Activated T-helper 2 cell treated with anti-CD3 and anti-CD28 coated beads, Interferon-gamma antibody, Interleukin-2, Interleukin-4, amounts not matched to agents 10 μg/mL and 5 μg/mL and 100 μg/mL, durations not matched to agents 14 hours and 24 hours and 36 hours (primary cell): ENCODE measurements at places on chromosomes 16 and 17. TPM values are rescaled to one million over a fixed set of nuclear protein-coding genes. Genes with fewer than 3 reads are reported as not detected.

DNA sequence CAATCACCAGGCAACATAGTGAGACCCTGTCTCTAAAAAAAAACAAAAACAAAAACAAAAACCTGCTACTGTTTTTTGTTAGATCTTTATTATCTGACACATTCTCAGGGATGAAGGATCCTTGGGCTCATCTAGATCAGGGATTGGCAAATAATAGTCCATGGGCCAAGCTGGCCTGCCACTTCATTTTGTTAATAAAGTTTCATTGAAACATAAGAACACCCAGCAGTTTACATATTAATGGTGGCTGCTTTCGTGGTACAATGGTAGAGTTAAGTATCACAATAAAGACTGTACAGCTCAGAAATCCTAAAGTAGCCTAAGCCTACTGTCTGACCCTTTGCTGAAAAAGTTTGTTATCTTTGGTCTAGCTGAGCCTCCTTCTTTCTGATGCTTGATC, 32.9 kb upstream of the CLEC18A start:
- no peak for DNase-seq

DNA sequence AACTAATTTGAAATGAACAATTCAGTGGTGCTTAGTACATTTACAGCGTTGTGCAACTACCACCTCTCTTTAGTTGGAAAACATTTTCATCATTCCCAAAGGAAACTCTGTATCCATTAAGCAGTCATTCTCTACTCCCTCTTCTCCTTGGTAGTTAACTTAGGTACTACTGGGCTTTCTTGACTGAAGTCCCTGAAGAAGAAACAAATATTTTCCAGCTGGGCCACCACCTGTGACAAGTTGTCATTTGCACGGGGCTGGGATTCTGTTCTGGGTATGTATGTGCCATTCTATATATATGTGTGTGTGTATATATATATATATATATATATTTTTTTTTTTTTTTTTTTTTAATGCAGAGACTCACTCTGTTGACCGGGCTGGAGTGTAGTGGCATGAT, 15.4 kb upstream of the RMI2 start:
- DNase-seq: no peak

- DNase-seq: no peak
Measured at GRCh38 chr17:59754552-59754951, 47.1 kb downstream of the VMP1 start.

DNA sequence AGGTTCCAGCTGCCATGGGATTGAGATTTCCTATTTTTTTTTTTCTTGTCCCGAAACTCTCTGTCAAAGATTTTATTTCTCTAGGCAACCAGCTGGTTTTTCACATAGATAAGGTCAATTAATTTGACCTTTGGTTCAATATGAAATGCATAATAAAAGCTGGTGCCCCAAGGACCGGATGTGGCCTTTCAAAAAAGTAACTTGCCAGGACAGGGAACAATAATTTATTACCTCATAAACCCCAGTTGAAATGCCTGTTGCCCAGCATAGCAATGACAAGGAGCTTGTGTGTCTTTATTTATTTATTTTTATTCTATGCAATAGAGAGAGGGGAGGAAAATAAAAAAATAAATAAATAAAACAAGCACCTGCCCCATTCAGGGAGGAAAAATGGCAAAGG, 472.7 kb downstream of the KCNJ2 start:
- no peak for DNase-seq

GRCh38 chr17:81551458-81552243, 502 bp downstream of the FAAP100 start:
- DNase-seq: no peak

- peak; percentile 60 for DNase-seq
Measured at GRCh38 chr16:57802341-57803133, at the start of gene KIFC3. Gene KIFC3, minus strand, starts transcription at chr16:57802491. Its CDS starts 4,248 bp downstream, at chr16:57798243.

GRCh38 chr17:49201481-49201927, 8.9 kb downstream of the GNGT2 start:
- DNase-seq: no peak

DNA sequence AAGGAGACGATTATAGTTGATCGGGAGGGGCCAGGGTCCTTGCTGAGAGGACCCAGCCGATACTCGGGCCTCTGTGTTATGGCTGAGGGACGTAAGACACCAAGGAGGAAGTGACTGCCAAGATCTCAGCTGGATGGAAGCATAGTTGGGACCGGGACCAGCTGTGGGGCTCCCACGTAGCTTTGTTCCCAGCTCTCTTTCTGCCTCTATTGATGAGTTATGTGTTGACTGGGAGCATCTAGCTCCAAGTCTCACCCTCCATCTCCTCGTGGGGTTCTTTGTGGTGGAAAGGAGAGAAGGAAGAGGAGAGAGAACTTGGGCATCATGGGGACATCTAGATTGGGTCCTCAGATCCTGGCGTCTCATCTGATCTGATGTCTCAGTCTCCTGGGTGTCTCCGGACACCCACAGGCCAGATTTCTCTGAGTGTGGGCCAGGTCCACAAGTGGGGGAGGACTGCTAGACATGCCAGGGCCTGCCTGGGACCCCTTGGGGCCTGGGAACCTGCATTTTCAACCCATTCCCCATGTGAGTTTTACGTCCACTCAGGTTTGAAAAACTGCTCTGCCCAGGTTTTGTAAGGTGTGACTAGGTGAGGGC, 1.0 kb downstream of the MGRN1 start:
- no peak for DNase-seq

GRCh38 chr16:14088155-14088753, 17.1 kb downstream of the MRTFB start:
- DNase-seq: no peak

DNA sequence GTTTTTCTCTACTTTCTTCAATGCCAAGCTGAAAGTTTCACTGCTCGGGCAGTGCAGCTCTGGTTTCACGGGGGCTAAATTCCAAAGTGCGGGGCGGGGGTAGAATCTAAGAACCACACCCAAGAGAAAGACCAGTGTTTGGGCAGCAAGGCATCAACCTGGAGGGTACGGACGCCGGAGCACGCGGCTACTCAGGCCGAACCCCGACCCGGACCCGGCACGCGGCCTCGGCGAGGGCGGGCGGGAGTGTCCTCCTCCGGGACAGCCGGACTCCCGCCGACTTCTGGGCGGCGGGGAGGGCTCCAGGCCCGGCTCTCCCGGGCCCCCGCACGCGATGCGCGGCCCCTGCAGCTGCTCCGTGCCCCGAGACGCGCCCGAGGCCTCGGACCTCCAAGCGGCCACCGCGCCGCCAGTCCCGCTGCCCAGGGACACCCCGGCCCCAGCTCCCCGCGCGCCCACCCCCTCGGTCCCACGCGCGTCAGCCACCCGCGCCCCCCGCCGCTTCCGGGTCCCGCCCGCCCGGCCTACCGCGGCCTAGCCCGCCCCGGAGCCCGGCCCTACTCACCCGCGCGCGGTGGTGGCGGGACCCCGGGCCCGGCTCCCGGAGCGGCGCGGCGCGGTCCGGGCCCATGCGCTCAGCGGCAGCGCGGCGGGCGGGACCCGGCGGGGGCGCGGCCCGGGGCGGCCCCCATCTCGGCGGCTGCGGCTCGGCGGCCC, 561 bp downstream of the AXIN1 start:
- DNase-seq: peak; percentile 33

DNA sequence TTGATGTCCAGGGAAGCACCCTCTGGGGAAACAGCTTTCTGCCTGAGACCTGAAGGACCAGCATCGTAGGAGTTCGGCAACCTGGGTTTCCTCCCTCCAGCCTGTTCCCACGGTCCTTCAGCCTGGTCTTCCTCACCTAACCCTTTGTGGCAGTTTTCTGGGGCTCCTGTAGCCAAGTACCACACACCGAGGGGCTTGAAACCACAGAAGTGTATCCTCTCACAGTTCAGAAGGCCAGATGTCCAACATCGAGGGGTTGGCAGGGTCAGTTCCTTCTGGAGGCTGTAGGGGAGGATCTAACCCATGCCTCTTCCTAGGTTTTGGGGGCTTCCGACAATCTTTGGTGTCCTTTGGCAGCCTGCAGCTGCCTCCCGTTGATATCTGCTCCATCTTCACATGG, 381.0 kb upstream of the TNRC6C start:
- DNase-seq: no peak

DNA sequence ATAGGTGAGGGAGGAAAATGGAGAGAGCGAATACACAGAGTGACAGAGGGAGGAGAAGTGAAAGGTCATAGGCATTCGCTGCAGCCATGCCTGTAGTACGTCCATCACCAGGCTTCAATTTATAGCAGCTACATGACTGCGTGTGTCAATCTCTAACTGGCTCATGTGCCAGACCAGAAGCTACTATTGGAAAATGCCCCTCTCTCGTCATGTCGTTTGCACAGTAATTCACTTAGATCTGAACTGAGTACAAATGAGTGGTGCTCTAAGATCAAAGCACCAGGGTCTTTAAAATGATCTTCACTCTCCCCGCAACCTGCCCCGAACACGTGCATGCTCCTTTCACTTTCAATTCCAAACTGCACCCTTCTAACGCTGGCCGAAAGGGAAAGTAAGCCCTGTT, 51.3 kb downstream of the ADCY9 start:
- peak; percentile 32 for DNase-seq

- no peak for DNase-seq
Measured at GRCh38 chr17:58189436-58190146, 2.9 kb upstream of the EPX start.

DNA sequence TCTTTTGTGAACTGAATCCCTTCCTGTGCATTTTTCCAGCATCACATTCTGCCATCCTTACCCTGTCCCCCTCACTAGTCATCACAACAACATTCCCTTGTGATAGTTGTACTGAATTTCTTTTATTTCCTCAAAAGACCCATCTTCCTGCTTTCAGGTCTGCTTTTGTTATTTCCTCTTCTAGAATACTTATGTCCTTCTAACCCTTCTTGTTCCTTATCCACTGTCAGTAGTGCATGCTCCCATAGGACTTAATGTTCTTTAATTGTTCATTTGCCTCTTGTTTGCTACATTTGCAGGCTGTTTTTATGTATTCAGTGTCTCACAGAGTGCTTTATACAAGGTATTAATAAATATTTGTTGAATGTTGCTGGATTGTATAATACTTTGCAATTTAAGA, 73.0 kb downstream of the BCAS3 start:
- no peak for DNase-seq

The CHRNE gene
- total RNA-seq: 0.32 and 0.44 TPM in 2 replicates

The CCDC144A gene
- 2.0 and 3.0 TPM in 2 replicates for total RNA-seq
